ENCODE measurements at places on chromosomes 3 and 15.

GRCh38 chr3:160057331-160057730, 68.7 kb downstream of the IL12A start:
- DNase-seq, result no peak

GRCh38 chr3:110933821-110934426, 137.7 kb upstream of the NECTIN3 start:
- no peak for DNase-seq

DNA sequence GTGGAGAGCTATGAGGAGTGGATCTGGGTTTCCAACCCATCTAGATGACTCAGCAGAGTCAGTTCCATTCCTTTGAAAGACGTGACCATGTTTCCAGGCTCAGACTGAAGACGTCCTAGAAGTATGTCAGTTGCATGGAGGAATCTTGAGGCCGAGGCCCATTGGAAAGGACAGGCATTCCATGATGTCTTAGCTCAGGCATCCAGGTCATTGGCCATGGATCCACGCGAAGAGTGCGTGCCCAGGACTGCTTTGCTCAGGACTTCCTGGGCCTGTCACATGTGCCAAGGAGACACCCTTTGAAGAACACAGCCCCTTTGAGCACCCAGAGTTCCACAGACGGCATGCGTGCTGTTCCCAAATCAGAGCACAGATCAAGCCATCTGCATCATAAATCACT, 92.3 kb upstream of the ADAMTS17 start:
- no peak for DNase-seq

DNA sequence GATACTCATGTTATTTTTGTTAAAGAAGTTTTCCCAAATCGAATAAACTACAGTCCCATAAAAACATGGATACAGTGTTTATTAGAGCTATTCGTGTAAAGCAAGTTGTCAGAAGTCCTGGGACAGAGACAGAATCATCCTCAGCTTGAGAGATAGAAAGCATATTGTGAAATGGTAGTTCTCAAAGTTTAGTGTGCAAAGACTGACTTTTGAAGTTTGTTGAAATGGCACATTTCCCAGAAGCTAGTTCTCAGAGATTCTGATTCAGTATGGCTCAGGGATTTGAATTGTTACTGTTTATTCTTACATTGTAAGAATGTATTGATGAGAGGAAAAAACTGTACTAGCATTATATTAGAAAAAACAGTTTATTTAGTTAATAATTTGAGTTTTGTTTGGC, 22.1 kb downstream of the GABRR3 start:
- DNase-seq, result no peak

DNA sequence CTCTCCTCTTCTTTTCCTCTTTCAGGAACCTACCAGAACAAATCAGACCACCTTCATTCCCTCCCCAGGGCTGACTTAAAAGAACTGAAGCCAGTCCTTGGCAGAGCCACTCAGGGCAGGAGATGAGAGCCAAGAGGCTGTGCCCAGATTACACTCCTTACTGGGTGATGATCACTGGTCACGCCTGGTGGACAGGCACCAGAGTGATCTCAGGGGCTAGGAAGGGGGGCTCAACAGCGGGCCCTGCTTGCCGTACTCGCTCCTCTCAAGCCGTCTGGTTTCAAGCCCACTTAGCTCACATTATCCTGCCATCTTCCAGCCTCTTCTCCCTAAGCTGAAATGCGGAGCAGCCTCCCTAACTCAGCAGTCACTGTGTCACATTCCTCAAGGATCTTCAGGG, 1.7 kb upstream of the FAH start:
- DNase-seq, result no peak

DNA sequence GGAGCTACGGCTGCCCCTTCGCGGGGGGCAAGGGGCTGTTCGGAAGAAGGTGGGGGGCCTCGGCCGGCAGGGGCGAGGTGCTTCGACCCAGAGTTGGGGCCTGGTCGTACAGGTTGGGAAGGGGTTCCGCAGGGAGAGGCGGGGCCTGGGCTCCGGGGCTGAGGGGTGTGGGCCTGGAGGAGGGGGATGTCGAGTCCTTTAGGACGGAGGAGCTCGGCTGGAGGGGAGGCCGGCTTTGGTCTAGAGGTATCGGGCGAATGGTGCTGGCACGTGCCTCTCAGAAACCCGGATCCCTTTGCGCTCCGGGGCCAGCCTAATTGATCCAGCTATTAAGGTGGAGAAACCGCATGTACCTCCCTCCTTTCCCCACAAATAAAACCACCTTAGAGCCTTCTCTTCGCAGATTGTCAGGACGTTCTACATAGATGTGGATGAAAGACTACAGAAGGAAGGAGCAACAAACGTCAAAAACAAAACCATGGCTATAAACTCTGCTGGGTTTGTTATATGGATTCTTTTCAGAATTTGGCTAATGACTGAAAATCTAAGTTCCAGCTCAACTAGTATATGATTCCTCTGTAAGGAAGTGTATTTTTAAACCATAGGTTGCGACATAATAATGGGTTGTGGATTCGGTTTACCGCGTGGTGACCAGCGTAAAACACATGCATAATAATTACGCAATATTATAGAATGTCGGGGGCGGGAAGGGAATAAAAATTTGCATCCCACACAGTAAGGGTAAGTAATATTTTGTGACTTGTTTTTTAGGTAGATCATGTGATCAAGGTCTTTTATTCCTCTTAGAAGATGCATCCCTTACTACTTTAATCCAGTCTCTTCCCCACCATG, 644 bp upstream of the NGLY1 start:
- peak; percentile 100 for DNase-seq

DNA sequence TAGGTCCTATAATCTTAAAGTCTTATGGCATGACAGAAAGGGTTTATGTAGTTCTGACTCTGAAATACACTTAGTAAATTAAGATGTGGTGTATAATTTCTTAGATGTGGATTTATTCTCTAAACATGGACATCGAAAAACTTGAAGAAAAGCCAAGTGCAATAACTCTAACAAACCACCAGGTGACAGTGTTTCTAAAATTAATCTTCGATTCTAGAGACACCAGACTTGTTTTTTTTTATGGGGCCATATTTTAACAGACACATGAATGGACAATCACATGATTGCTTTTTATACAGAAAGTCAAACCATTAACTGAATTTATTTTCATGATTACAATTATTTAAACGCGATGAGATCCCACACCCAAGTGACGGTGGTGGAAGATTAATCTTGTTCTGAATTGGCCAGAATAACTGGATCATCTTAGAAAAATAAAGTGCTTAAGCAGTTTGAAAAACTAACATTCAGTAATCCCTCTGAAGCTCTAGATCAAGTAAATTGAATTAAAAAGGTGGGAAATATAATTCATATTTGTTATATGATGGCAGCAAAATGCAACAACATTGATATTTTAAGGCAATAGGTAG, 305.1 kb downstream of the LSAMP start:
- peak; percentile 28 for DNase-seq

GRCh38 chr3:53079147-53079546, 33.3 kb upstream of the SFMBT1 start:
- DNase-seq, result no peak

DNA sequence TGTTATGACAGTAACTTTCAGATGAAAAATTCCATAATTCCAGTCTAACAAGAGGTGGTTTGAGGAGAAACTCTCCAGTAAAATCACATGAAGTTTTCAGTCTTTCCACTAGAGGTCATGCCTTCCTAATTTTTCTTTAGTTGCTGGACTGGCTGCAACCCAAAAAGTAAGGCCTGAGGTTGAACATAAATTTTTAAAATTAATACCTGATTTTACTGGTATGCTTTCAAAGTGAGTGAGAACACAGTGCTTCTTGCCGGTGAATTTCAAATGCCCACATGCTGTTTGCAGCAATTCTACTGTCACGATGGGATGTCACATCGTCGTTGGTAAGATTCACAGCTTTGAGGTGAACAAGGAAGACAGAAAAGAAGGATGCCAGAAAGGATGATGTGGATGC, 89.0 kb upstream of the FGF12 start:
- peak; percentile 55 for DNase-seq

DNA sequence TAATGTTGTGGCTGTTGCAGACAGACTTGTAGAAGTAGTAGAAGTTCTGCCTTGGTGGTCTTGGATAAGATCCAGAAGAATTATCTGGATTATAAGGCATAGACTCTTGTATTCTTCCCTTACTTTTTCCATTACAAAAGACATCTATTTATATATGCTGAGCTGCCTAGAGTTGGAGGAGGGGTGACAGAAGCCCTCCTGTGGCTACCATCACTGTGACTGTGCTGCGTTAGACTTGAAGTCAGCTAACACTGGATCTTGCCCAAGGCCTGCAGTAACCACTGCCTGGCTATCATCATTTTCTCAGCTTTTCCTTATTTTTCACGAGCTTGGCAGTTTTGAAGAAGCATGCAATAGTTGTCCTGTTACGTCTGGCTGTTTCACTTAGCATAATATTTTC, 684.8 kb upstream of the BCHE start:
- DNase-seq, result no peak

GRCh38 chr3:53464424-53464823, 30.0 kb upstream of the CACNA1D start:
- peak; percentile 28 for DNase-seq

All from foreskin keratinocyte (primary cell).